Posterior vena cava (tissue), 2 donors: ENCODE measurements at places on chromosomes 5 and 9. TPM values are rescaled to one million over a fixed set of nuclear protein-coding genes. Genes with fewer than 3 reads are reported as not detected.

Gene GTF2H2
- total RNA-seq, result 20.7 TPM

DNA sequence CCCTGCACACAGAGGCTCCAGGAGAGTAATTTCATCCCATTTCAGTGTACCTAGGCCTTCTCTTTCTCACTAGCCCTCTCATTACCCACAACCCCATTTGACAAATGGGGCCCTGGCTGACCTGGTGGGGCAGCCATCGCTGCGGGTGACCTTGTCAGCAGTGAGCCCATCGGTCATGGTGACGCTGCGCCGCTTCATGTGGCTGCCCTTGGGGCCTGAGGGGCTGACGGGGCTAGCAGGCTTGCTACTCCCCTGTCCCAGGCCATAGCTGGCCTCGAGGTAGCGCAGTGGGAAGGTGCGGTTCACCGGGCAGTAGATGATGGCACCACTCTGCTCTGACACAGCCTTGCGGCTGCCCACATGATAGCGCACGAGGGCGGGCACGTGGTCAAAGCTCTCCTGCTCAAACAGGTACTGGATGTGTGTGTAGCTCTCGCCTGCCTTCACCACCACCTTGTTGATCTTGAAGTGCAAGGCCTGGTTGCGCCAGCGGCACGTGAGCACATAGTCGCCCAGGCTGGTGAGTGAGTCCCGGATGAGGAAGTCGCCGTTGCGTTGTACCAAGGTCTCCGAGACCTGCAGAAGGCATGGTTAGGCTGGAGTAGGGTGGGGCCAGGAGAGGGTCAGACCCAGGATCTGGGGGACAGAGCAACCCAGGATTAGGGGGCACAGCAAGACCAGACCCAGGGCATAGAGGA lies 14.1 kb upstream of the TOR2A start:
- no peak for DNase-seq

DNA sequence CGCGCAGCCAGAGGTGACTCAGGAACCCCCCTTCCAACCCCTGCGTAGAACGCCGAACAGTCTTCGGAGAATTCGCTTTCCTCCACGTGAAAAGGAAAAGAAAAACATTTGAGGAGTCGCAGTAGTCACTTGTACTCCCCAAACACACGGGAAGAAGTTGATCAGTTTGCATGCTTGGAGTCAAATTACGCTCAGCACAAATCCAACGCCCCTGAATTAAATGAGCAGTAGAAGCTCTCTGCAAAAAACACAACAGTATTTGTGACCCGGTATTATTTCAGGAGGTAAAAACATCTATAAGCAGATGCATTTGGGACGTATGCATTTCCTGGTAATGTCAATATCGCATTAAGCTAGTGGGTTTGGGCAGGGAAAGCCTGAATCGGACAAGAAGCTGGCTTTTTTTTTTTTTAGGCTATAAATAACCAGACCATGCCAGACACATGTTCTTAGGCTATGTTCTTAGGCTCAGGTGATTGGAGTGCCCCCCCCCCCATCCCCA lies 854 bp upstream of the ARL15 start:
- DNase-seq, result no peak

Gene GABRA1
- total RNA-seq, result not detected

Gene PWWP2A
- total RNA-seq, result 20.5 TPM

DNA sequence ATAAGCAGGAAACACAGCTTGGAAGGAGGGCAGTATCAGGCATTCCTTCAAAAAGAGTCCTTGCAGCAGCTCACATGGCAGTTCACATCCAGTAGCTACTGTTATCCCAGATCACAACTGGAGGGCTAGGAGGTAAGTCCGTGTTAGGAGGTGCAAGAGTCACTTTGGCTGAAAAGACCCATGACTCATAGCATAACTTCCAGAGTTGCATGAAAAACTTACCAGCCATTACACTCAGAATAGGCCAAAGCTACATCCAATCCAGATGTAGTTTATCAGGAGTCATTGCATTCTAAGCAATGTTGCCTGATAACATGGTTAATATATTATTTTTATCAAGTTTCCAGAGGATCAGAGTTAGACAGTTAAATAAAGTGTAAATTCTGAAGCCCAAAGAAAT lies 1126.4 kb upstream of the SEMA6A start:
- no peak for DNase-seq

DNA sequence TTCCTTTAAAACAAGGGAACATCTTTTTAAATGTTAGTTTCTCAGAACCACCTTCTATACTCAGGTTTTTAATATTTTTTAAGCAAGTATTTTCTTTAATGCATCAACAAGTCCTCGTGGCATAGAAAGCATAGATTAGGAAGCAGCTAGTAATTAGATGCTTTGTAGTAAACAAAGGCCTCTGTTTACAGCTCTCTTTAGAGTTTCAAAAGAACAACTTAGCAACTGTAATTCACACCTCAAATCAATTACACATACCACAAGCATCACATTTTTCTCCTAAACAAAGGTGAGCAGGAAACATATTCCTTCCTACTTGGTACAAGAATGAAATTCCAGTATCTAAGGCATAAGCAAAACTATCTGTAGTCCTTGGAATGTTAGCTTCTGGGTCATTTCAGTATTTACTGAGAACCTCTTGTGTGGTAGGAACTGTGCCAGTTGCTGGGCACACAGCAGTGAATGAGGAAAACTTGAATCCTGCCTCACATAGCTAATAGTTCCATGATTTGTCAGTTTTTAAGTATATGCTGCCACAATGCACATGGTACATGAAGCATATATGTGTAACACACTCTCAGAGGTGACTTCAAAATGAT lies 249.1 kb downstream of the CEMIP2 start:
- DNase-seq, result no peak

Gene NR6A1
- 0.76 TPM for total RNA-seq

- no peak for DNase-seq
Measured at GRCh38 chr5:41511241-41511640, 840 bp upstream of the PLCXD3 start.

Gene PCDHGA3
- 3.0 TPM for total RNA-seq

DNA sequence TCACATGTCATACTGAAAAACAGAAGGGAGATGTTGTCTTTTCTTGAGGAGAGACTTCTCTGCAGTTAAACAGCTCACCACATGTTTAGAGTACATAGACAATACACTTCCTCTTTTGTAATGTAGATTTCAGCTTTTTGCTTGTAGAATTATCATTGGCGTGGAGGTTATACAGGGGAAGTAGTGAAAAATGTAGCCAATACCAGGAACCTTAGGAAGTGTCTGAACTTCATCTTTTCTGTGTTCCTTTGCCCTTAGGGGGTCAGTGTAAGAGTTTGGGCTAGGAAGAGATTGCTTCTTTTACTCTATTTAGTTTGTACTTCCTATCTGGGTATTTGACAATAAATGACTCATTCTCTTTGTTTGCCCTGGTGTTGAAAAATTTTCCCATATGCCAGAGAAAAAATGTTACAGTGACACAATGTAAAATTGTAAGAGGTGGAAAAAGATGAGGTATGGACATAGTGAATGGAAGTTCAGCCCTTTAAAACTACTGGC lies 21.0 kb upstream of the CDKN2B start:
- no peak for DNase-seq

Gene PCDHGB4
- total RNA-seq, result 4.8 TPM

DNA sequence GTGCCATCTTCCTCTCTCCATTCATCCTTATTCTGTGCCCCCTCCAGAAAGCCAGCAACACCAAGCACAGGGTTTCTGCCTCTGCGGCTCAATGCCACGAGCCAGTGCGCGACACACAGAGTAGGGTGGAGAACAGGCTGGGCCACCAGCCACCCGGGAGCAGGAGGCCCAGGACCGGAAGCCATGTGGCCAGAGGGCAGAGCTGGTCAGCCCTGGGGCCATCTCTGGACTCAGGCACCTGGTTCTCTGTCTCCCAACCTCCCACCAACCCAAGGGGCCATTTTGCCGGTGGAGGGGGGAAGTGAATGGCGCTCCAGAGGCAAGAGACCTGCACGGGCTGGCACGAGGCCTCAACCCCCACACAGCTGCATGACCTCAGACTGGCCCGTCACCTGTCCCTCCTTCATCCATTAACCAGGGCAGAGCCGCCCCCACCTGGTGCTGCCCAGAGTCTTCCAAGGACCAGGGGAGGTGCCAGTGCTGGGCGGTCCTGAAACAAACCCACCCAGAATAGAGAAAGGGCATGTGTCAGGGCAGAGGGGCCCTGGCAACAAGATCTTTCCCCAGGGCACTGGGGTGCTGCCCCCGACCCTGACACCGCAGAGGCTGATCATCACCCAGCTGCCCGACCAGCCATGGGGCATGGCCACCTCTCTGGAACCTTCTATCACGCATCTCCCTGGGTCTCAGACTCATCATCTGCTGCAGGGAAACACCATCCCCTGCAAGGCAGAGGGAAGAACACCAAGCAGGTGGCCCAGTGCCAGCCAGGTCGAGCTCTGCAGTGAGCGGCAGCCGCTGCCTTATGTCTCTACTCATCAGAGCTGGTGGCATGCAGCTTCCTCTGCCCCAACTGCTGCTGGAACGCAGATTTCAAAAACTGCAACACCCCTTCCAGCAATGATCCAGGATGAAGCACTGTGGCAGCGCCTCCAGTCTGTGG lies 11.9 kb downstream of the VAV2 start:
- DNase-seq, result peak; percentile 70

Gene PDGFRB
- total RNA-seq, result 251 TPM

Gene NR5A1
- 0.14 TPM for total RNA-seq

GRCh38 chr9:78620303-78620702 lies 323.4 kb downstream of the PSAT1 start:
- no peak for DNase-seq
